ENCODE measurements at places on chromosomes 2 and 18.
A peak's percentile ranks its signal among the peaks of the same experiment; 100 is the strongest.

- H3K4me1 ChIP-seq, result peaks cover 32% of the 10 kb centered on the region
- H3K27ac ChIP-seq, result no peak overlapping the region
- H3K27me3 ChIP-seq, result no peaks in the 10 kb centered on the region
- peak overlapping the region; percentile 81 for H3K4me3 ChIP-seq
- no peak for DNase-seq
Observed at GRCh38 chr18:36066001-36066400, 1.4 kb downstream of the RPRD1A start.

GRCh38 chr2:88897715-88898114 lies 206.2 kb downstream of the RPIA start:
- H3K4me1 ChIP-seq, result no peaks in the 10 kb centered on the region
- H3K4me3 ChIP-seq, result no peak overlapping the region
- H3K27me3 ChIP-seq, result no peaks in the 10 kb centered on the region

DNA sequence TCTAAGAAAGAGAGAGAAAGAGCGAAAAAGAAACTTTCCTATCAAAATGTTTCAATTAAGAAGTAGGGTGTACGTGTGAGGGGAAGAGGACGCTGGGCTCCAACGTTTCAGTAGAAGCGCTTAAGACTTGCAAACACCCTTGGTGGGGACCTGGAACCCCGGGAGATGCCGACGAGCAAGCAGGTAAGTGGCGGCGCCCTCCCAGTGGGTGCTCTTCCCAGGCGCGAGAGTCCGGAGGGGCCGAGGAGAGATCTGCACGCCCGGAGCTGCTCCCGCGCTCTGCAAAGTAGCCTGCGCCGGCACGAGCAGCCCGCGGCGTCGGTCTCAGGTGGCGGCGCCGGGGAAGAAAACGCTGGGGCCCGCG lies 678 bp upstream of the OTX1 start:
- H3K4me3 ChIP-seq, result peak overlapping the region; percentile 28
- H3K36me3 ChIP-seq, result no peaks in the 10 kb centered on the region
- DNase-seq, result no peak
- H3K4me1 ChIP-seq, result peaks cover 64% of the 10 kb centered on the region

- no peaks in the 10 kb centered on the region for H3K4me1 ChIP-seq
- no peak overlapping the region for H3K27ac ChIP-seq
- no peaks in the 10 kb centered on the region for H3K27me3 ChIP-seq
- H3K4me3 ChIP-seq, result no peak overlapping the region
- no peaks in the 10 kb centered on the region for H3K36me3 ChIP-seq
Observed at GRCh38 chr18:32507093-32507492, 36.4 kb upstream of the GAREM1 start.

All from CD4-positive, alpha-beta memory T cell (primary cell).